ENCODE measurements at places on chromosomes 7 and 10.

DNA sequence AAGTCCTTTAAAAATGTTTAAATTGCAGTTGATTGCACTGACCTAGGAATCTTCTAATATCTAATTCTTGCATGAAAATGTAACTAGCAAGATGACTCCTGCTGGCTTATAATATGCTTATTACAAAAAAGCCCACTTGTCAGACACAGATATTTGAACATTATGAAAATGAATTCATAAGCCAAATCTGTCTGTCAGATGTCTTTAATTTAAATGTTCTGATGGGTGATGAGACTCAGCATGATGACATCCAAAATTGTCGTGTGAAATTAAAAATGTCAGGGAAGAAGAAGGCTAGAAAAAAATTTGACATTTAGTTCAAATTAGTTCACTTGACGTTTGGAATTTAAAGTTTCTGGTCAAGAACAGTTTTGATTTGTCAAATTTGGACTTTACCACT lies 277.8 kb downstream of the PHF14 start:
- no peak for DNase-seq

GRCh38 chr10:33974976-33975478 lies 640.6 kb upstream of the NRP1 start:
- no peak for DNase-seq

DNA sequence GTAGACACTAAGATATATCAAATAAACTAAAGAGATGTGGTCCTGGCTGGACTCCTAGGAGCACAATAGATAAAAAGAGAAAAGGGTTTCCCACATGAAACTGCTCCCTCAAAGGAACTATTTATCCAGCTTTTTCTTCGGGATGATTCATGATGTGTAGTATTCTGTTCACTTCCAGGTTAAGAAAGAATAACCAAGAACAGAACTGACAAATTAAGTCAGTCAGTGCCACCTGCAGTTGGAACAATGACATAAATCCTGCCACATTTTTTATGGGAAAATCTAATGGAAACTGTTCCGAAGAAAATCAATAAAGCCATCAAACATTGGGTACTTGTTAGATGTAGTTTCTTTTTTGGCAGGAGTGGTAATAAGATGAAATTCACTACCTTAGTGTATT lies 87.1 kb downstream of the POLR1F start:
- no peak for DNase-seq

GRCh38 chr10:14671386-14671831 lies 103.3 kb downstream of the FAM107B start:
- no peak for DNase-seq

GRCh38 chr7:24913801-24914464 lies 66.0 kb downstream of the OSBPL3 start:
- DNase-seq = no peak

DNA sequence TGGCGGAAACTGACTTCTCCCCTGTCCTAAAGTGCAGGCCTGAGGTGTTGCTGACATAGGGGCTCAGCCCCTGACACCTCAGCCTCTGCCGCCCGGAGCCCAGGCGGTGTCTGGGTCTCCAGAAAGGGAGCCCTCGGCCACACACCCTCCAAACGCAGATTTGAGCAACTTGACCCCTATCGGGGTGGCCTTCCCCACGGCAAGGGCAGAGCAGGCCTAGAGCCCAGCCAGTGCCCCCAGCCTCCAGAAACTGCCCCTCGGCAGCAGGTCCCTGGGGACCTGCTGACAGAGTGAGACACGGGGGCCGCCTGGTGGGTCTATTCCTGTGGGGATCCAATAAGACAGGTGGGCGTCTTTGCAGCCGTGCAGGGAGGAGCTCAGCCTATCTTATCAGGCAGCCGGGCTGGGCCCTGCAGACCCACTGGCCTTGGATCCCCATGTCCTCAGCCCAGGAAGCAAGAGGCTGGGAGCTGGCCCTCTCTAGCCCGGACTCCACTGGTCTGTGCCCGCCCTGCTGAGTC lies 11.0 kb downstream of the TMEM184A start:
- DNase-seq = no peak

GRCh38 chr10:102752934-102753664 lies 9.4 kb downstream of the WBP1L start:
- DNase-seq = no peak

DNA sequence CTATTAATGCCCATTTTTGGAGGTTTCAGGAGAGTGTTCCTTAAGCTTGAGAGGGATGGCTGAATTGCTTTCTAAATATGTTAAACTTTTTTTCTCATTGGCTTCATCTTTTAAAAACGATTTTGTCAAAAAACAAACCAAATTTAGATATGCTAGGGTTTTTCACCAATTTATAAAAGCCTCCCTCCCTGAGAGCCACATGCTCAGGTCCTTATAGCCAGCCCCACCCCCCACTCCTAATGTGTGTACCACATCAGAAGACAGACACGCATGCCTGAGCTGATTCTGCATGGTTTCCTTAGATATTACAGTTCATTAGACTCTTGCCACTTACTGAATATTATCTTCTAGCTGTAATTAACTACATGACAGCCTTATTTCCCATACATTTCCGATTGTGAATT lies 2.0 kb downstream of the CUL1 start:
- DNase-seq = no peak

GRCh38 chr7:375321-375831 lies 85.4 kb downstream of the FOXL3 start:
- DNase-seq = no peak

DNA sequence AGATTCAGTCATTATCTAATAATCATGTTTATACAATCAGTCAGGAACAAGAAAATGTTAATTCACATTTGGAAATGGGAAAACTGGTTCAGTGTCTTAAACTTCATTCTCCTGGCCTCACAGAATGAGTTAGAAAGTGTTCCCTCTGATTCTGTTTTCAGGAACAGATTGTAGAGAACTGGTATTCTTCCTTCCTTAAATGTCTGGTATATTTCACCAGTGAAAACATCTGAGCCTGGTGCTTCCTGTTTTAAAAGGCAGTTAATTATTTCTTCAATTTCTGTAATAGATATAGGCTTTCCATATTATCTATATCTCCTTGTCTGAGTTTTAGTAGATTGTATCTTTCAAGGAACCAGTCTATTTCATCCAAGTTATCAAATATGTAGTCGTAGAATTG lies 97.1 kb upstream of the TMEM168 start:
- DNase-seq = no peak

DNA sequence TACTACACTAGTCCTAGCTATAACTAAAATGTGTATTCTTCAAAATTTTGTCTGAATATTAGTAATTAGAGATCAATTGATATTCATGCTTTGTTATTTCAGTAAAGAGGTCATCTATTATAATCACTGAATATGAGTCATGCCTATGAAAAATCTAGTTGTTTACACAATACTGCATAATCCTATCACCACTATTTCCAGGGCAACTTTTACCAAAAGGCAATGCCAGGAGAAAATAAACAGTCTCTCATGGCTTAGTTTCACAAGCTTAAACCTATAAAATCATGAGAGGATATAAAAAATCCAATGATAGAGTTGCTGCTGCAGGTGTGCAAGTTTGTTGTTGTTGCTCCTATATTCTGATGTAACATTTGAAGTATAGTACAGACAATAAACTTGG lies 149.9 kb upstream of the COL1A2 start:
- no peak for DNase-seq

DNA sequence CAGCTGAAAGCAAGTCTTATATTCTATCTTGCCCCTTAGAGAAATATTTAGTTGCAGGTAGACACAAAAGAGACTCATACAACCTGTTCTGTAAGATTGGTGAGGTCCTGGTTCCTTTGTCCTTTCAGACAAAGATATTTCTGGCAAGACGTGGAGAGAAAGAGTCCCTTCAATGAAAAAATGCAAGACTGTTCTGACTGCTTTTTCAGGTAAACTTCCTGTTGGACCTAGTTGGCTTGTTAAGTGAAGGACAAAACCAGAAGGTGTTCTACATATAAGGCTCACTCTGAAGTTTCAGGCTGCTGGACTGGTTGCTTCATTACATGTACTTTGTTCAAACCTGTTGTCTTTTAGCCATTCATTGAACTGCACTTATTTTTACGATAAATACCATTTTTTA lies 119.0 kb upstream of the PTPRZ1 start:
- no peak for DNase-seq

DNA sequence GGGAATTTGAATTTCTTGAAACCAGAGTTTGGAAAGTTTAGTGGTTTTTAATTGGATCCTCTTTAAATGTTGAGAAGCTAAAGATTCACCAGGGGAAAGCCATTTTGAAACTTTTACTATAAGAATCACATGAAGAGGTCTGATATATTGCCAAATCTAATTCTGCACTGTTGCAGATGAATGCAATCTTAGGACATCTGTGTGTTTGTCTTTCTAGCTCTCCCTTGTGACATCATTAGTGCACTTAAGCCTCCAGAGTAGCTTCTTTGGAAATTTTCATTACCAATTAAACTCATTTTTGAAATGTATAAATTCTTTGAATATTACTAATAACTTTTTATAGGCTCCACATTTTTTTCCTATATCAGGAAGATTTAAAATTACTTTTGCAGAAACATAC lies 160.2 kb downstream of the BICC1 start:
- DNase-seq = no peak

DNA sequence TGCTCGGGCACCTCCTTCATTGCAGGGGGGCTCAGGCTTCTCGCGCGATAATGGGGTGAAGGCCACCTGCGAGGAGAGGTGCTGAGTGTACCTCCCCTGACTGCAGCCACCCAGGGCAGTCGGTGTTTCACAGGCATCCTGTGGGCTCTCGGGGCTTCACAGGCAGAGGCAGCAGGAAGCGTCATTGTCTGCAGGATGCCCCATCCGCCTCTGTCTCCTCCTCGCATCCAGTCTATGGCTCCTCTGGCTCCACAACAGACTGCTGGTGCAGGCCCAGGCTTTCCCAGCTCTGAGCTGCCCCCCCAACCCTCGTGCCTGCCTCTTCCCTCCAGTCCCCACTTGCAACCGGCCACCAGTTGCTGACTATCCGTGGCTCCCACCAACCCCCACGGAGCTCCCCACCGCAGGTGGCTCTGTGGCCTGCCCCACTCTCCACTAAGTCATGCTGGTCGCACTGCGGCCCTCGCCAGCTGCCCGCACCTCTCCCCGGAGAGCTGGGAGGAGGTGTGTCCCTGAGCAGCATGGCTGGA lies 36.5 kb downstream of the CAMK2B start:
- DNase-seq = no peak

DNA sequence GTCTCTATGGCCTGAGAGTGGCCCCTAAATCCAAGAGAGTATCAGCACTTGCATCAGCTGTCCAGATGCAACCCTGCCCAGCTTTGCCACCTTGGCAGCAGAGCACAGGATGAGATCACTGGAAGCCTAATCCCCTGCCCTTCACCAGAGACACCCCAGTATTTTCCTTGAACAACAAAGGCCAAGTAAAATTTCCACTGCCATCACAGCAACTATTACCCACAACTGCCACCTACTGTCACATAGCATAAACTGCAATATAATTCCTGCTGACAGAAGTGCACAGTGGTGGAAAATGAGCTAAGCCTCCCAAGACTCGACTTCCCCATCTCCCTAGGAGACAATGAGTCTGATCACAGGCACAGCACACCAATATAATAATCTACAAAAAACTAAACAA lies 462.8 kb upstream of the ZWINT start:
- no peak for DNase-seq

- no peak for DNase-seq
Observed at GRCh38 chr7:698515-699475, 27.7 kb upstream of the DNAAF5 start.

DNA sequence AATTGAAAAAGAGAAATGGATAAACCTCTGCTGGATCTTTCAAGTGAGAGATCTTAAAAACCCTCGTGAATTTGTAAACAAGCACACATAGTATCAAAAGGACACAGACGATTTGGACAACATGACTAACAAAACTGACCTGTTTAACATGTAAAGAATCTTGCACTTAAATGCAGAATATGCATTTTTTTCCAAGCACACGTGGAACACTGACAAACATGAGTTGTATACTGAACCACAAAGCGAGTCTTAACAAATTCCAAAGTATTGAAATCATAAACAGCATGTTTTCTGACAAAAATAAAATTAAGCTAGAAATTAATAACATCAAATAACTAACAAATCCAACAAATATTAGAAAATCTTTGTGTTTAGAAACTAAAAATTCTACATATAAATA lies 65.0 kb upstream of the ZNF746 start:
- no peak for DNase-seq

DNA sequence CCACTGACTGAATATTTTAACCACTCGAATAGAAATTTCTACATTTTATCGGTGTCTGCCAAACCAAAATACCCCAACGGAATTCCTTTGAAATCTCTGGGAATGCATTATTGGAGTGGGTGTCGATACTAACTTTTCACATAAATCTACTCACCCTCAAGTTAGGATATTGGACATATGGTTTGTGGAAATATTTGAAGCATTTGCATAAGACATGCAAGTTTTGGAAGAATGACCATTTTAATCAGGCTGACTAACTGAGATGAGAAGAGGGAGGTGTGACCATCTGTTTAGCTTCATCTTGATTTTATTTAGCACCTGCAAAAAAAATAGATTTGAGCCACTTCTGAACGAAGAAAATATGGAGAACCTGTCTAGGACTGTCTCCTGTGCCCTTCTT lies 61.2 kb downstream of the KLF6 start:
- no peak for DNase-seq

DNA sequence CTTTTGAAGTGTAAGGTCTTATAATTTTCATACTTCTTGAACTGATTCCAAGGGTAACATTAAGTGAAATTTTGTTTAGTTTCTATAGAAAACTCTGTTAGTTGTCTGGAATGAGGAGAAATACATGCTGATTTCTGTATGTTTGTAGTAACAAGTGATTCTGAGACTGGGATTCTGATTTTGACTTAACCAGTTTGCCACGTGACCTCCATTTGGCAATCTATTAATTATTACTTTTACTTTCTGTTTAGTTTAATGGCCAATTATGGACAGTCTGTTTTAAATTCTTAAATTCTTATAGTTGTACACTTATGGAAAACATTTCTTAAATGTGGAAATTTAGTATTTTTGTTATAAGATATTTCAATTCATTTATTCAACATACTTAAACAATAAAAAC lies 163.1 kb downstream of the ADK start:
- DNase-seq = no peak

- DNase-seq = no peak
Observed at GRCh38 chr7:139264220-139264619, 33.2 kb downstream of the UBN2 start.

- no peak for DNase-seq
Observed at GRCh38 chr10:88500656-88501055, 82.5 kb downstream of the RNLS start.

DNA sequence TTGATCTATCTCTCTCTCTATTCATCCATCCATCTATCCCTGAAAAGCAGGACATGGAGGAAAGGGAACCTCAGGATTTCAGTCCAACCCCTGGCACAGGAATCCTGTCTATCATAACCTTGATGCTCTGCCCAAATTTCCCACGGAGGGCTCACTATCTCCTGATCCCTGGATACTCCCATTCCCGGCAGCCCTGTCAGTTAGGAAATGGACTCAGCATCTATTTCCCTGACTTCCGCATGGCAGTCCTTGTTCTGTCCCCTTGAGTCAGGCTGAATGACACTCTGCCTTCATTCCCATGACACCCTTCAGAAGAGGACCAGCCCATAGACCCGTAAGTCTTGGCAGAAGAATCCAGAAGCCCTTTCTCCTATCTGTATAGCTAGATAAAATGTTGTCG lies 77.7 kb downstream of the VWA2 start:
- DNase-seq = no peak

GRCh38 chr10:94858005-94858404 lies 80.5 kb upstream of the CYP2C9 start:
- DNase-seq = no peak

GRCh38 chr10:20195076-20195475 lies 378.8 kb downstream of the PLXDC2 start:
- DNase-seq = no peak

GRCh38 chr10:33274096-33274785 lies 60.2 kb downstream of the NRP1 start:
- no peak for DNase-seq
